ENCODE measurements at places on chromosomes 3 and 15.

DNA sequence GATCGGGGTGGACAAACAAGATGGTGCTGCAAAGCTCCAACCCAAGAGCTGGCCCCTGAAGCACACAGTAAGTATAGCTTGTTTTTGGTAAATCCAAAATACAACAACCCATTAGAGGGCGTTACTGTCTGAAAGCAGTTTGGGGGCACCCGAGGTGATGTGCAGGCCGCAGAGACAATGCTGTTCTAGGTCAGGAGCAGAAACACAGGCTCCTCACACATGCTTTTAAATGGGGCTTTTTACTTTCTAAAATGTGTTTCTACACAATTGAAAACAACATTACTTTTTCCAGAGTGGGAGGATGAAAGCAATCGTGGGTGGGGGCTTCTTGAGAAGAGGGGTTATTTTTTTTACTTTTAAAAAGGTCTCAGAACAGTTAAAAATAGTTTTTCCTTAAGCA lies 1029.3 kb upstream of the CFAP20DC start:
- peak; percentile 9 for DNase-seq

DNA sequence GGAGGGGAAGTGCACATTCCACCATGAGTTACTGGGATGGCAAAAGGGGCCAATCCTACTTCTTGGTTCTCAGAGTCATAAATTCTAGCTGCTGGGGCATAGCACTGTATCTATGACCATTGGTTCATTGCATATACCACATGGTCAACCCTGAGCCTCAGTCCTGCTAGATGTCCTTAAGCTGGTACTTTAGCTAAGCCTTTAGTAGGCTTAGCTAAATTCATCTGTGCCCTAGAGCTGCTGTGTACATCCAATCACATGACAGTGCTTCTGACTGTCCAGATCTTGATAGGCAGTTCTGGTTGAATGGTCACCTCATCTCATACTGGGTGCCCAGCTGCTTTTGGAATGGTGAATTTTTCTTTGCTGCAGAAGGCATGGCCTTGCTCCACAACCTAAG lies 8.2 kb downstream of the NDUFB4 start:
- no peak for DNase-seq

- DNase-seq, result no peak
Observed at GRCh38 chr15:70169147-70169546, 71.4 kb upstream of the TLE3 start.

DNA sequence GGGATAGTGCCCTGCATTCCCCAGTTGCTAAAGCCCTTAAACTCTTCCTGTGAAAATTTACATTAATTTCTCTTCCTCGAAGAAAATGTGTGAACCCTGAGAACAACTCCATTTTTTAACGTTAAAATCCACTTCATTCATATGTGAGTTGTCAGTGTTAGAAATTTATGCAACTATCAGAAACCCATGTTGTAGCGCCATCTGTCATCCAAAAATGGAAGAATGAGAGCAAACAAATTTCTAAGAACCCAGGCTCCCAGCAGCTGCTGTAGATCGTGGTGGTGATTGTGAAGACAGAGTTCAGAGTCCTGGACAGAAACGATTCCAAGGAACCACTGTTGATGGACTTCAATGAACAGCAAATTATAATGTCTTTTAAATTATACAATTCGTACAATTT lies 179.7 kb upstream of the NDN start:
- DNase-seq, result no peak

DNA sequence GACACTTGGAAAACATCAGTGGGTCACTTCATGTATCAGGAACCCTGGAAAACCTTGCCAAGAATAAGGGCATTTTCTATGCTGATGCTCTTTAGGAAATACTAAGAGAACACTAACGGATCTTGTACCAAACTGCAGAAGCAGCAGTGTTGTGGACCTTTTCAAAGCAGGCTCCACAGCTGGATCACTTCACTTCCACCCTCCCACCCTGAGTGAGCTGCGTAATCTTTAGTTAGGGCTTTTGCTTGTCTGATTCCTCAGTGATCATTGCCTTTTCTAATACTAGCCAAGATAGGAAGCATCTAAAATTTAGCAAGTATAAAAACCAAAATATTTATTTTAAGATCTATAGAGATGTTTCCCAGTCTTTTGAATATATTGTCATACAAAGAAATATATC lies 229.0 kb downstream of the EPHA6 start:
- DNase-seq, result no peak

DNA sequence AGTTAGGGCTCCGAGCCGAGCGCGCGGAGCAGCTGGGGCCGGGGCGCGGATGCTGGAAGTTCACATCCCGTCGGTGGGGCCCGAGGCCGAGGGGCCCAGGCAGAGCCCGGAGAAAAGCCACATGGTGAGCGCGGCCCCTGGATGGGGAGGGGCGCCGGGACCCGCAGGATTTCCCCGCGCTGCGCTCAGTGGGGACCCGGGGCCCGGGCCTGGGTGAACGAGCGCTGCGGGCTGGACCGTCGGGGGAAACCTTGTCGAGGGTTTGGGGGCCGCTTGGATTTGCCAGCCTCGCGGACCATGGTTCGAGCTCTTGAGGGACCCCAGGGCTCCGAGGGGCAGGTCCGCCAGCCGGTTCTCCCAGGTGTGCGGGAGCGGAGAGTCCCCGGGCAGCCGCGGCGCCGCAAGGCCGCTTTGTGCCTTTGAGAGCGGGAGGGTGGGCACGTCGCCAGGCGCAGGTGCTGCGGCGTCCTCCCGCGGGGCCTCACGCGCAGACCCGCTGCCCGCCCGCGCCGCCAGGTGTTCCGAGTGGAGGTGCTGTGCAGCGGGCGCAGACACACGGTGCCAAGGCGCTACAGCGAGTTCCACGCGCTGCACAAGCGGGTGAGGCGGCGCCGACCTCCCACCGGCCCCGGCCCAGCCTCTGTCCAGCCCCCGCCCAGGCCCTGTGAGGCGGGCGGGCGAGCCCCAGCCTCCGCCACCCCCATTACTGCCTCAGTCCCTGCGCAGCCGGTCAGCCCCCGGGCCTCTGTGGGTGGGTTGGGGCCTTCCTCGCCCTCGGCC lies at the start of gene SNX22:
Gene SNX22, plus strand, starts transcription at position 5 of the 780 bp plus-strand sequence. Its CDS starts 45 bp downstream, at position 50.
- DNase-seq, result peak; percentile 31

- no peak for DNase-seq
Observed at GRCh38 chr3:105448338-105448982, 81.8 kb downstream of the ALCAM start.

DNA sequence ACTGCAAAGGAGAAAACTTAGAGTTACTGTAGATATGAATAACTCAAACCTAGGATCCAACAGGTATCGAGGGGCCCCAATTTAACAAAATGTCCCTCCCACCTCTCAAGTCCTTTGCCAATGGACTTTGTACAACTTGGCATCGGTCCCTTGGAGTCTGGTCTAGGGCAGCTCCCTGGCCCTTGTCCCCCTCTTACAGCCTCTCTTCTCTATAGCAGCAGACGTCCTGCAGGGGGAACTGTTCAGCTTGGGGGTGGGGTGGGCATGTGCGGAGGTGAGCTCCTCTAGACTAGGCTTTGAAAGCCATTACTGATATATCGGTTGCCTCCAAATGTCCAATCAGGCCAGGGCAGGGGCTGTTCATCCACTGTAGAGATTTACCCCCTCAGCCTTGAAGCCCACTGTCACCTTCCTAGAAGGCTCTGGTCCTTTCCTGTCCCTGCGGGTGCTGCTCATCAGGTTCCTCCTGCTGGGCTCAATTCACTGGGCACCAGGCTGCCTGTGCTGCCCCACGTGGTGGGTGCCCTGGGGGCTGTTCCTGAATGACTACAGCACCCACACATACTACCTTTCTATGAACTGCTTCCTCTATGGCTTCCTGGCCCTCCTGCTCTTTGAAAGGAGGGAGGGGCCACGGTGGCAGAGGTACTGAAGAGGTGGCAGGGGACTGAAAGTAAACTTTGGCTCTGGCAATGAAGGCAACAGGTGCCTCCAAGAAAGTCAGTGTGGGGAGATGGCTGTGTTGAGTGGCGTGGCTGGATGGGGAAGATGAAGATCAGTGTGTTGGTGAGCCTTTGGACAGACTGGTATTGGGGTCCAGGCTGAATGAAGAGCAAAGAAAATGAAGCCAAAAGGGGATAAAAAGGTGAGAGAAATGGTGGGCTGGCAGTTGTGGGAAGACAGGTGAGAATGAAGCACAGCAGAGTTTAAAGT lies 78.8 kb upstream of the MEX3B start:
- DNase-seq, result no peak

GRCh38 chr3:29392625-29393388 lies 111.9 kb downstream of the RBMS3 start:
- DNase-seq, result no peak

GRCh38 chr3:194379651-194380050 lies 10.1 kb upstream of the LRRC15 start:
- no peak for DNase-seq

DNA sequence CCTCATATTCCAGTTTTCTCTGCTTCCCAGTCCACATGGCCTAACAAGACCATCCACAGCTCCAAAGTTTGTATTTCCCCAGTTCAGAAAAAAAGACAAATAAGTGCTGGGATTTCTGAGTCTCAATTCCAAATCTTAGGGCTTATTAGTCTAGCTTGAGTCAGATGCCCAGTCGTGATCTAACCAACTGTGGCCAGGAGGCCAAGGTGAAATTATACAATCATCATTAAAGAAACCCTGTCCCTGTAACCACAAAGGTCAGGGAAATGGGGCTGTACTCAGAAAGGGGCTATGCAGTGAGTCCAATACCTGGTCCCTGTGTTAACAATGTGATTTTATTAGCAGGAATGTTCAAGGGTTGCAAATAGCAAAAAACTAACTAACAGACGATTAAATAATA lies 40.5 kb upstream of the MITF start:
- DNase-seq, result no peak

DNA sequence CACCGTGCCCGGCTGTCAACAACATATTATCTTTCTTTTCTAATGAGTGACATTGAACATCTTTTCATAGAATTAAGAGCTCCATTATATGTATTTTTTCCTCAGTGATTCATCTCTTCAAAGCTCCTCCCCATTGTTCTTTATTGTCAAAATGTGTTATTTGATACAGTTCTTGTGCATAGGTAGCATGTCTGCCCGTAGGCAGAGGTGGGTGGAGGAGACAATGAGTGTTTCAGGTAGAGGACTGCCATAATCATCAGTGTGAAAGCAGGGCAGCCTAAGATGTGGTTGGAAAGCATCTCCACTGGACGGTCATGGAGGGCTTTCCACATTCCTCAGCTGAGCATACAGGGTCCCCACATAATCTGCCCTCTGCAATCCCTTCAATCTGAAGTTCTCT lies 452.0 kb upstream of the MCTP2 start:
- no peak for DNase-seq

DNA sequence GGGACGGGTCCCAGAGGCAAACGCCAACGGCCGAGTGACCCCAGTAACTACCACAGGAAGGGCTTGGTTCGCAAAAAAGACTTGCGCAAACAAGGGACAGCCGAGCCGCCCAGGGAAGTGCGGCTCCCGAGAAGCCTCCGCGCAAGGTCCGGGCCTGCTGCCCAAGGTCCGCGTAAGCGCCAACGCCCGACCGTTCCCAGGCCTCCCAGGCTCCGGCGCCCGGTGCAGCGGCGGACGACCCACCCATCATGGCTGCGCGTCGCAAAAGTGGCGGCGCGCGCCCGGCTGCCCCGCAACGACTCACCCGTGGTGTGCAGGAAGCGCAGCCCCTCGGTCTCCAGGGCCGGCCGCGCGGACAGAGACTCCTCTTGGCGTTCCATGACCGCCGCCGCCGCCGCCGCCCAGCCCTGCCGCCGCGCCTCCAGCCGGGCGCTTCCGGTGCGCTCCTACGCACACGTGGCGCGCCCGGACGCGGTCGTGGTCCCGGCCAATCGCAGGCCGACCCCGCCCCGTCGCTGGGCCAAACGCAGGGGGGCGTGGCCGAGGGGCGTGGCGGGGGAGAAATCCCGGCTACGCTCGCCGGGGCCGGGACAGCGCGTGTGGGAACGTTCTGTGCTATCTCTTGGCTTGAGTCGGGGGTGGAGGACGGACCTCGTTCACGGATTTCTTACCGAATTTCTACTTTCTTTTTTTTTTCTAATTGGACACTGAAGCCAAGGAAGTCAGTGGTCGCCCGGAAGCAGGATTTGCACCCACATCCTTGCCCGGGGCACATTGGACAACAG lies at the start of gene SELENOS:
Gene SELENOS, minus strand, starts transcription at position 448 of the 785 bp plus-strand sequence. Its CDS starts 68 bp downstream, at position 380.
- DNase-seq, result peak; percentile 90

GRCh38 chr3:42440924-42441323 lies 30.5 kb upstream of the LYZL4 start:
- no peak for DNase-seq

- DNase-seq, result no peak
Observed at GRCh38 chr3:29475305-29475840, 194.5 kb downstream of the RBMS3 start.

- DNase-seq, result no peak
Observed at GRCh38 chr3:8868996-8869395, 94.3 kb downstream of the RAD18 start.

- DNase-seq, result no peak
Observed at GRCh38 chr3:117165601-117166051, 456.0 kb downstream of the TUSC7 start.

All from T-helper 1 cell (primary cell).